ENCODE measurements at places on chromosomes 2 and 18.
A peak's percentile ranks its signal among the peaks of the same experiment; 100 is the strongest.

GRCh38 chr2:192010073-192010472, 163.2 kb upstream of the CAVIN2 start:
- no peak for DNase-seq

DNA sequence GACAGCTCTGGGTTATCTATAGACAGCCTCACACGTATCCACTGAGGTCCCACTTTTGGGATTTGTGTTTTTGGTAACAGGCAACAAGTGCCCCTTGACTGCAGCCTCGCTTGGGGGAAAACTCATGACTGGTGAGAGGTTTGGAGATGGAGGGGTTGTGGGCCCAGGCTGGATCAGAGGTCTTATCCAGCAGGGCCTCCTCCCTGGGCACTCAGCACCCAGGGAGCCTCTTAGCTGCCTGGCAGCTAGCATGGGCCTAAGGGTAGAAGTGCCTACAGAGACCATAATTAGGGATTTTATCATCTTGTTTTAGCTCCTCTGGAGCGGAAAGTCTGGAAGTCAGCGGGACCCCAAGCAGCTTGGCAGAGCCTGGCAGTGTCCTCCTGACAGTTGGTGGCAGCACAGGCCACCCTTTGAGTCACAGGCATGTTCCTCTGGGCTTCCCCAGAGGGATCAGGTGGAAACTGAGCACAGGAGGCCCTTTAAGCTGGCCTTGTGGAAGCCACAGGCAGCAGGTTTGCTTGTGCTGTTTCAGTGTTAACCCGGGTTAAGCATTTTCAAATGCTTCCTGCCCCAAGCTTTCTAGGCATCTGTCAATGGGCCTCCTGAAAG, 143.1 kb downstream of the KCTD1 start:
- DNase-seq = no peak

DNA sequence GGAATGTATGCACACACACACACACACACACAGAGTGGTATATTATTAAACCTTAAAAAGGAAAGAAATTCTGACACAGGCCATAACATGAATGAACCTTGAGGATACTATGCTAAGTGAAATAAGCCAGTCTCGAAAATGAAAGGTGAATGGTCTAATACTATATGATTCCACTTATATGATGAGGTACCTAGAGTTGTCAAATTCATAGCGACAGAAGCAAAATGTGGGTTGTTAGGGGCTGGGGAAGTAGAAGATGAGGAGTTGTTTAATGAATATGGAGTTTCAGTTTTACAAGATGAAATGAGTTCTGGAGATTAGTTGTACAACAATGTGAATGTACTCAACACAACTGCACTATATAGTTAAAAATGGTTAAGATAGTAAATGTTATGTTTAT, 118.1 kb downstream of the ABCA12 start:
- no peak for DNase-seq

DNA sequence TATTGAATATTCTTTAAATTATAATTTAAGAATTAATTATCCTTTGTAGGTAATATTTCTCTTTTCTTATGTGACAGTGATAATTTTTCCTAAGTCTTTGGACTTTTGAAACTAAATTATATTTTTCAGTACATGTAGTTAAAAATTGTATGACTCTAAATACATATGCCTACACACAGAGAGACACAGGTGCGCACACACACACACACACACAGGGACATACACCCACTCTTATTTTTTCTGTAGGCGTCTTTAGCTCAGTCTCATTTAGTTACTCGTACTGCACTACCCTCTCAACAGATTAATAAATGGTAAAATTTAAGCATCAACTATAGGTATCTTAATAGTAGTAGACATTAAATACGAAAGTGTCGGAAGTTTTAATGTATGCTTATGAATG, 56.1 kb downstream of the ZNF236 start:
- DNase-seq = no peak

DNA sequence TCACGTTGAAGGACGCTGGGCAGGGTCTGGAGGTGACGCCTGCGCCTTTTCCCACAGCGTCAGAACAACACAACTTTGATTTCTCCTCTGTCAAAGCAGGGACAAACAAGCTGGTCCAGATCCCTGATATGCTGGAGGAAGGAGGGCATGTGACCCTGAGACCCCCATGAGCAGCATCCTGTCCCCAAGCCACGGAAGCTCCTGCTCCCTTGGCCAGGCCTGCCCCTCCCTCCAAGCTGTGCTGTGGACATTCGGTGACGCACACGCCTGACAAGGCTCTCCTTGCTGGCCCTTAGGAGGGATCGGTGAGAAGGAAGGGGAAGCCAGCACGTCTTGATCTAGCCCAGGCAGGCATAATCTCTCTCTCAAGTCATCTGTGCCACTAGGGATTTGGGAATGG, 11.3 kb downstream of the MLPH start:
- DNase-seq = no peak

DNA sequence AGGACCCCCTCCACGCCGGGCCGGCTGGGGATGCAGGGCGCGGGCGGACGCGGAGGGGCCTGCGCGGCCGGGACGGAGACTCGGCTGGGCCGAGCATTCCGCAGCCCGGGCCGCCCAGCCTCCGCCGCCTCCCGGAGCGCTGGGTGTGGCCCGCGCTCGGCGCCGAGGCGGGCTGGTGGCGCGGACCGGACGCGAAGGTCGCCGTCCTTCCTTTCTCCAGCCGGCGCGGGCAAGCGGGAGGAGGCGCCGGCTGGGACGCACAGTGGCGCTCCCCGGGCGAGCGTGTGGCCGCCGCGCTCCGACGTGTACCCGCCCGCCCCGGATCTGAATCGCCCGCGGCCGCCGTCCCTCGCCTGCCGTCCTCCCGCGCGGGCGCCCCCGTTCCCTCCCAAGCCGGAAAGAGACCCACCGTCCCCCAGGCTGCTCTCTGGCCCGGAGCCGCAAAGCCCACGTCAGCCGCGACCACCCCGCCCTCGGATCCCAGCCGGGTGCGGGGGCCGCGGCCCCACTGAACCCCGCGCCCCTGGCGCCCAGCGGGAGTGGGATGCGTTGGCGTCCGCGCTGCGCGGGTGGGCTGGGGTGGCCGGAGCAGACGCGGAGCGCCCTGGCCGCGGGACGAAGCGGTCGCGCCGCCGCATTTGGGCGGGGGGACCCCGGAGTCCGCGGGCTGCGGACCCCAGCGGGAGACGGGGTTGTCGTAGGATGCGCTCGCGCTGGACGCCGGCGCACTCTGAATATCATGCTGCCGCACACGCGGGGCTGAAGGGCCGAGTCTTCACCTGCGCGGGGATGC, 634 bp downstream of the SPATS2L start:
- DNase-seq = peak; percentile 50

DNA sequence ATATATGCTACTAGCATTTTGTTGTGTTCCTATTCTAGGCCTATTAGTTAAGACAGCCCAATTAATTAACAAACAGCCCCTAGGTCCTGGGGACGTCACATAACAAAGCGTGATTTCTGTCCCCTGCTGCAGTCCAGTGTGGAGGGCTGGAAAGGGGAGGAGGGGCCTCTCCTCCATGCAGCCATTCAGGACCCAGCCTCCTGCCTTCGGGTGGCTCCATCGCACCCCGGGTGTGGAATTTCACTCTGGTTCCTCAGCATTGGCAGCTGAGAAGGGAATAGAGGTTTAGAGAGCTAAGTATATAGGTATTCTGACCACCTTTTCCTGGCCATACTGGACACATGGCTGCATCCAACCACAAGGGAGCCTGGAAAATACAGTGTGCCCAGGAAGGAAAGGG, 42.4 kb downstream of the MC2R start:
- no peak for DNase-seq
